Activated CD4-positive, CD25-positive, alpha-beta regulatory T cell (primary cell): ENCODE measurements at places on chromosomes 5 and 9.

- no peak for DNase-seq
Observed at GRCh38 chr5:66881480-66882161, 285.4 kb downstream of the MAST4 start.

- DNase-seq: no peak
Observed at GRCh38 chr9:29212397-29213387, 1639.4 kb upstream of the C9orf72 start.

- peak; percentile 44 for DNase-seq
Observed at GRCh38 chr5:173283318-173284288, 44.6 kb downstream of the STC2 start.

- no peak for DNase-seq
Observed at GRCh38 chr9:126053913-126054312, 272.7 kb upstream of the MVB12B start.
